ENCODE measurements at places on chromosomes 1 and 21.

DNA sequence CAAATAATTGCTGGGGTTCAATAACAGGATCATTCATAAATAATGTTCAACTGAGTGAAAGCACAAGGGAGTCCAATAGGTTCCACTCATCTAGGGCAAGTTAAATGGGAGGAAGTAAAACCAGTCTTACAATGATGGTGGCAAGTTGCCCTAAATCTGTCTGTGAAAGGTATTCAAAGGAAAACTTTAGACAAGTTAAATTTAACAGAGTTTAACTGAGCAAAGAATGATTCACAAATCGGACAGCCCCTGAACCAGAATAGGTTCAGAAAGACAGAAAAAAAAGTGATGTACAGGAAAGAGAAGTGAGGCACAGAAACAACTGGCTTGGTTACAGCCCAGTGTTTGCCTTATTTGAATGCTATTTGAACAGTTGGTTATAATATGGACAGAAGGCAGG is 183.5 kb upstream of the ADGRL4 start:
- peak; percentile 2 for DNase-seq

DNA sequence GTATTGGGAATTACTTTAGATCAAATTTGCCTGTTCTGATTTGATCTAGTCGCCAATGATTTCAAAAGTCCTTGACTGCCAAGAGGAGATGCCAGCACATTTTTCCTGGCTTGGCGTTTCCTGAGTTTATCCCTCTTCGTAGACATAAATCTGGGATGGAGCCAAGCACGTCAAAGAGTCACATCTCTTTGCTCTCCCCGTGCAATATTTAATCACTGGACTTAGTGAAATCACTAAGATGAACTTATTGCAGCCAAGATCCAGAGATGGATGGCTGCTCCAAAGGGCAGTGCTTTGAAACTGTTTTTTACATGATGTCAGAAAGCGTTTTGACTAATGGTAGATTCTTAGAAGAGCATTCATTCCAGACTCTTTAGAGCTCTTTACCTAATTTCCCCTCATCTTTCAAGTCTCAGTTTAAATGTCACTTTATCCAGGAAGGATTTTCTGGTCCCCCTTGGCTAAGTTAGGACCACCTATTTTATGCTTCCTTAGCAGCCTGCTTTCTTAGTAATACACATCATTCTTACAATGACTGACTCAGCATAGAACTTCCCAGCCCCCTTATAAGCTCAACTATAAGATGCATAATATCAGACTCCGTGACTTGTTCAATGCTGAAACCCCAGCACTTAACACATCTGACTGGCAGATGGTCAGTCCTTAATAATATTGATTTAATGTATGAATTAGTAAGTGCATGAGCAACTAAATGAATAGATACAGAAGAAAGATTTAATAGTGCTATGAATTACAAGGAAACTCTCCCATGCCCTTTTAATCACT is 94.4 kb upstream of the GREM2 start:
- peak; percentile 62 for DNase-seq

DNA sequence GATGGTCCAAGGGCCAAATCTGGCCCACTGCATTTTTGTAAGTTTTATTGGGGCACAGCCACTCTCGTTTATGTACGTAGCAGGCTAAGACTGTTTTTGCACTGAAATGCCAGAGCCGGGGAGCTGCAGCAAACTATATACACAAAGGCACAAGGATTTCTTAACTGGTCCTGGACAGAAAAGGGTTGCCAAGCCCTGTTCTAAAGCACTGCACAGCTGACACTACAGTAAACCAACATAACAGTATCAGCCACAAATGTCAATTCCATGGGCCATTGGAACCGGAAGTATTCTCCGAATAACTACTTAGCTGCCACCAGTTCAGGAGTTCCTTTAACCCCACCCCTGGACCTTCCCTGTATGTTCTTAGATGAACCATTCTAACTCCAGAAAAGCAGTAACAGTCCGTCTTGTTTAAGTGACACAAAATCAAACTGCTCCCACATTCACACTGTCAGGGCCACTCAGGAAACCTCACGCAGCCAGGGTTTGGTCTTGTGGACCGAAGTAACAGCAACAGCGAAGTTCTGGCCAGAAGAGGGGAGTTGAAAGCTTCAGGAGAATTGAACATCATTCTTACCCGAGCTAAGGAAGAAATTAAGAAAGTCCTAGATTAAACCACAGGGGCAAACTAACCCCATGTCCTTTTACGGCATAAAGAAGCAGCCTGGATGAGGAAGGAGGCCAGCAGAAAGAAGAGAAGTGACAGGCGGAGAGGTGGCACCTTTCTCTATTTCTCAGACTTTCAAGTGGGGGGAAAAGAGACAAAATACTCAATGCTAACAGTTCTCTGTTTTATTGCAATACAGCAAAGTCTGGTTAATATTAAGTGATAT is 49.2 kb downstream of the COQ8A start:
- no peak for DNase-seq

DNA sequence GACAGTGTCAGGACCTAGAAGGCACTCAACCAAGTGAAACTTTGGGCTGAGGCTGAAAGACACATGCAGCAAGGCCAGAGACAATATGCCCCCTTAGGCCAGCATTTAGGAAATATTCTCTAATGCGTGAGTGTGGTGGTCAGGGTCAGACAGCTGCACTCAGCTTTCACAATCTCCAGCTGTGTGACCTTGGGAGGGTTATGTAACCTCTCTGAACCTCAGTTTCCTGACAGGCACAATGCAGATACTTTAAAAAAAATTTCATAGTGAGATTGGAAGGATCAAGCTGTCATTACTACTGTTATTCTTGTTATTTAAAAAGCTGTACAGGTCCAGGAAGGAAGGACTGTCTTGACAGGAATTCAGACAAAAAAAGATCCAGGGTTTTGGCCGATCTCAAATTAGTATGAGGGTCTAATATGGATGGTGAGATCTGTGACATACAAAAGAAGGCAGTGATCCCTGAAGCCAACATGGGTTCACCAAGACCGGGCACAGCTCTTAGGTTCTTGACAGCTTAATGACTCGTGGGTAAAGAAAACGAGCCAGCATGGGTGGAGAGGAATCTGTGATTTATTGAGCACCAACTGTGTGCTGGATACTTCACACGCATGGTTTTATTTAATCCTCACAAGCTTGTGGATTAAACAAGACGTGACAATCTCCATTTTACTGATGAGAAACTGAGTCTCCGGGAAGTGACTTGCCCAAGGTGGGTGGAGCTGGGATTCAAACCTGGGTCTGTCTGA is 54.6 kb upstream of the POU3F1 start:
- no peak for DNase-seq

DNA sequence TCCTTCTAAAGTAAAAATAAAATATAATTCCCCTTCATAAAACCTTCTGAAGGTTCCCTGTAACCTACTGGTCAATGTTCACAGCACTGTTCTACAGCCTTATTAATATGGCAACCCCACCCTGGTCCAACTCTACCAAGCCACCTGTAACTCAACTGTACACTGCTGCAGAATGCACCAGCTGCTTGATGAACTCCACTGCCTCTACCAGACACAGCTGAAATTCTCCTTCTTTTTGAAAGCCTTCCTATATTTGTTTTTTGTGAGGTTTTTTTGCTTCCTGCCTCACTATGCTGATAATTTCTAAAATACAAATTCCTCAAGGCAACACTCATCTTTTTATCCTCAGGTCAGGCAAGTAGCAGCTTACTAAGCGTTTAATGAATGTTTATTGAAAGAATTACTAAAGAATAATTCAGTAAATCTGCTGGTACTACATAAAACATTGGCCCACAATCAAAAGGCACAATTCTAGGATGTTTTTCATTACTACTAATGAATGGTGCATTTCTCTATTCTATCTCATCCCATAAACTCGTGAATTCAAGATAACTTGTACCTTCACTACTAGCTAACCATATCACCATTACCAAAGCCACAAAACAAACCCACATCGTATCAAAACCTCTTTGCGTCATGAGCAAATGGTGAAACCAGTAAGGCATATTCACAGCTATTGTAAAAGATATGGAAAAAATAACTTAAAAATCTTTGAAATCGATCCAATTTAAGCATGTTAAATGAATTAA is 2.4 kb downstream of the SSX2IP start:
- no peak for DNase-seq

DNA sequence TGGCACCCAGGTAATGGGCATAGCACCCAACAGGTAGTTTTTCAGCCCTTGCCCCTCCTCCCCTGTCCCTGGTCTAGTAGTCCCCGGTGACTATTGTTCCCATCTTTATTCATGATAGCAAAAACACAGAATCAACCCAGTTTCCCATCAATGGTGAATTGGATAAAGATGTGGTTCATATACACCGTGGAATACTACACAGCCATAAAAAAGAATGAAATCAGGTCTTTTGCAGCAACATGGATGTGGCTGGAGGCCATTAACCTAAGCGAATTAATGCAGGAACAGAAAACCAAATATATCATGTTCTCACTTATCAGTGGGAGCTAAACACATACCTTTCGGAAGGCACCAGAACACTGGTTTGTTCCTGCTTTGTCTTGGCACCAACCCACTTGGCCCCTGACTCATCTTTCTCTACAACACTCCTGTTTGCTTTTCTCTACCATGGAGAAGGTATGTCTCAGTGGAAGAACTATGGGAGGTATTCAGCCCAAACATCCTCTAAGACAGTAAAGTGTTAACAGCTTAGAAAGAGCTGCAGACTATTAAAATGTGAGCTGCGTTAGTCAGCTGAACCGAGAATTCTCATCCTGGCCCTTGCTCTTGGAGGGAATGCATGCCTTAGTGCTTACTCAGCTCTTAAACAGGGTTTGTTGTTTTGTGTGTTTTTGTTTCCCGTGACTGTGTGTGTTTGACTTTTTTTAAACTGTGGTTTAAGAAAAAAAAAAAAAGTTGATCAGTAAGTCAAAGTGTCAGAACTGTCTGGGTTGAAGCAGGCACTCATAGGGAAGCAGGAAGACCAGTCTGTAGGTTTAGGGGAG is 203.0 kb downstream of the TOMM20 start:
- peak; percentile 99 for DNase-seq

DNA sequence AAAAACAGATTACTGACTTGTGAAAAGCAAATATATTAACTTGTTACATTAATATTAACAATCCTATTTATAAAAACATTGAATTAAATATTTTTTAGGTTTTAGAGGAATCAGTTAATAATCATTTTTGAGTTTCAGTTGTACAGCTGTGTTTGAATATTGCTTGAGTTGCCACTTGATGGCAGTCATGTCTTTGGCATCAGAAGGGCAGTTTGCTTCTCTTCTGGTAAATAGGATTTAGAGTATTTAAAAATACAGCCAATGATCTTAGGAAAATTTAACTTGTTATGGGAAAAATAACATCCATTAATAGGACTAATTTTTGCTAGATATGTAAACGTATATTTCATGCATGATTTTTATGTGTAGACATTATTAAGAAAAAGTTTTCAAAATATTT is 234.1 kb downstream of the NCAM2 start:
- peak; percentile 56 for DNase-seq

GRCh38 chr1:209176866-209177430 is 406.6 kb upstream of the CAMK1G start:
- no peak for DNase-seq
